Retina (tissue), 1 donor: ENCODE measurements at places on chromosomes 6 and 20.
A peak's percentile ranks its signal among the peaks of the same experiment; 100 is the strongest.

DNA sequence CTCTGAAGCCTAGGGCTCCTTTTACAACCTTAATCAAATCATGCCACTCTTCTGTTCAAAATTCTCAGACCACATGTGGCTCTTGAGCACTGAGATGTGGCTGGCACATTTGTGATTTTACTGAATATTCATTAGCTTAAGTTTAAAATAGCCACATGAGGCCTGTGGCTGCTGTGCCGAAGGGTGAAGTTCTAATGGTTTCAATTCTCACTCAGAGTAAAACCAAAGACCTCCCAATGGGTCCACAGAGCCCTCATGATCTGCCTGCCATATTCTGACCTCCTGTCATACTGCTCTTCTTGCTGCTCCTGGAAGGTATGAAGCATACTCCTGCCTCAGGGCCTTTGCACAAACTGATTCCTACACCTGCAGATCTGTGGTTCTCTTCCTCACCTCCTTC is 7.8 kb upstream of the CST3 start:
- DNase-seq = no peak

DNA sequence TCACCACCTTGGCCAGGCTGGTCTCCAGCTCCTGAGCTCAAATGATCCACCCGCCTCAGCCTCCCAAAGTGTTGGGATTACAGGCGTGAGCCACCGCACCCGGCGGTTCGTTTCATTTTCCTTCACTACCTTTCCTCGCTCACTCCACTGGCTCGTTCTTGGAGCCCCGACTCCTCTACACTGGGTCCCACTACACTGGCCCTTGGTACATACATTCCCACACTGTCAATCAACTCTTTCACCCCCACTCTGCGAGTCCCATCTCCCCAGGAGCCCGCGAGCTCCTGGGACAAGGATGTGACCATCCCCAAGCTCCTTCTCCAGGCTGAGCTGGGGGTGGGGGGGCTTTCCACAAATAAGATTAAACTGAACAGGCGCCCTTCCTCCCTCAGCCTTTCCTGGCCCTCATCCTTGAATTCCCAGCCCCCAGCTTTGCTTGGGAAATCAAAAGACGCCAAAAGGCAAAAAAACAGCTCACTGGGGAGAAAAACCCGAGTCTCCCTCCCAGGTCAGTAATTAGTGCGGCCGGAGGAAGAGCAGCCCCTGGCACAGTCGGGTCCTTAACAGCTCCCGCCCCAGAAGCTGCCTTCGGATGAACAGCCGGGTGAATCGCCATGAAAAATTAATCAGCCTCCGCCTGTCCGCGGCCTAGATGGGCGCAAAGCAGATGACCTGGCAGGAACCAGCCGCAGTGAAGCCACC is 42.8 kb upstream of the LY86 start:
- DNase-seq = no peak

DNA sequence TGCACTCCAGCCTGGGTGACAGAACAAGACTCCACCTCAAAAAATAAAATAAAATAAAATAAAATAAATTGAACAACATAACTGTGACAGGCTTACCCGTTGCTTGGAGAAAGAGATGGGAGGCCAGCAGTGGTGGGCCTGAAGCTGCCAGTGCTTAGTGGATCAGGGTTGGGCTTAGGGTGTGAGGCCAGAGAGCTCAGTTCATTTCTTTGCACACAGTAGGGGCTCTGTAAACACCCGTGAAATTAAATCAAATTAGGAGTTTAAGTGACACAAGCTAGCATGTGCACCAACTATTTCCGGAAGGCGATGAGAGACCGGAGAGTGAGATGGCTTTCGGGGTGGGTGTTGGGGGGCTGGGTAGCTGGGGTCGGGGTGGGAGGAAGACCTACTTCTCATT is 25.8 kb upstream of the TTPAL start:
- DNase-seq = no peak

DNA sequence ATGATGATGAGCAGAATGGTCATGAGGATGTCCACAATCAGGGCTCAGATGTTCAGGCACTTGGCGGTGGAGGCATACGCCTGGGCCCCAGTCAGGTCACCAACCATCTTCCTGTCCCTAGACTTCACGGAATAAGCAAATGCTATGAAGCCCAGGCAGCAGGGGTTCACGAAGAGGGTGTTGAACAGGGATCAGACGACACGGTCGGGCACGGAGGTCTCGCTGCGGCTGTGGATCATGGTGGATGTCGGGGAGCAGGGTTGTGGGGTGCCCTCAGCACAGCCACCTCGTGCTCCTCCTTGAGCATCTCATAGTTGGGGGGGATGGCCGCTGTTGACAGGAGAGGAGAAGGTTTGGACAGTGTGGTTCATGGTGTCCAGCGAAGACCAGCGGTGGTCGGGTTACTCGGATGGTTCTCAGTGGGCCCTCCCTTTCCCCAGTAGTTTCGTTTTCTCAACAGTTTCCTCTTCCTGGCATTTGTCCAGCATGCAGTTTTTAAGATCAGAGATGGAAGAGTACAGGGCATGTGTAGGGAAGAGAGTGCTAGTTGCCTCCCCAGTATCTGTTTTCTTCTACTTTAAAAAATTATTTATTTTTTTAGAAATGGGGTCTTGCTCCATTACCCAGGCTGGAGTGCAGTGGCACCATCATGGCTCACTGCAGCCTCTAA is 20.3 kb upstream of the SPDEF start:
- DNase-seq = no peak

- DNase-seq = no peak
Observed at GRCh38 chr6:157460182-157460999, 79.4 kb downstream of the ZDHHC14 start.

DNA sequence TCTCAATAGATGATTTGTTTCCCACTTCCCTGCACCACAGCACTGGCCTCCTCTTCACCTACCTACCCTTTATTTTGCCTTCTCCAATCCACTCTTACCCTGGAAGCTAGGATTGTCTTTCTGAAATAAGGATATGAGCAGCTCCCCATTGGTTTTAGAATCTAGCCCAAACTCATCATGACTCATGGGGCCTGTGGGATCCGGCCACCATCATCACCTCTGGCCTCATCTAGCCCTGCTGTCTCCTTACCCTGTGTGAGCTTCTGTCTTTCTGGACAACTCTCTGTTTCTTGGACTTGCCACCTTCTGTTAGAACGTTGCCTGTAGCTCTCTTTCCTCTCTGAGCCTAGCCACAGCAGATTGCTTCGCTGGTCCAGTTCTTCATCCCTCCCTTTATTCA is 277.1 kb downstream of the PAX1 start:
- no peak for DNase-seq

- DNase-seq = no peak
Observed at GRCh38 chr20:52895235-52895634, 76.9 kb upstream of the TSHZ2 start.

GRCh38 chr6:38095054-38095453 is 275.5 kb downstream of the ZFAND3 start:
- DNase-seq = no peak

GRCh38 chr6:36128793-36129192 is 1.5 kb upstream of the MAPK13 start:
- DNase-seq = no peak

GRCh38 chr6:26377719-26378118 is 5.2 kb upstream of the BTN2A2 start:
- peak; percentile 2 for DNase-seq
